ENCODE measurements at places on chromosomes 4 and X. TPM values are rescaled to one million over a fixed set of nuclear protein-coding genes. Genes with fewer than 3 reads are reported as not detected.

Gene SMR3B
- total RNA-seq: not detected

Gene MAGEA6
- total RNA-seq: not detected

Gene FAM156B
- 6.6 TPM for total RNA-seq

Gene UGDH
- total RNA-seq: 60.9 TPM

Gene TLL1
- 2.0 TPM for total RNA-seq

Gene S100P
- 0.14 TPM for total RNA-seq

Gene PAK3
- total RNA-seq: 4.5 TPM

Gene PSAPL1
- 0.07 TPM for total RNA-seq

Gene ERCC6L
- total RNA-seq: 6.6 TPM

Gene AKAP14
- not detected for total RNA-seq

Gene CSAG2
- total RNA-seq: not detected

Gene KCND1
- total RNA-seq: 0.51 TPM

Gene ENPP6
- total RNA-seq: not detected

Gene FAM9C
- total RNA-seq: not detected

Gene BEND2
- not detected for total RNA-seq

Gene SSX1
- total RNA-seq: not detected

Gene CTBP1
- total RNA-seq: 334 TPM

- no peak for DNase-seq
Observed at GRCh38 chr4:167642250-167642649, 408.0 kb upstream of the SPOCK3 start.

- no peak for DNase-seq
Observed at GRCh38 chr4:98343626-98344025, 82.4 kb downstream of the RAP1GDS1 start.

DNA sequence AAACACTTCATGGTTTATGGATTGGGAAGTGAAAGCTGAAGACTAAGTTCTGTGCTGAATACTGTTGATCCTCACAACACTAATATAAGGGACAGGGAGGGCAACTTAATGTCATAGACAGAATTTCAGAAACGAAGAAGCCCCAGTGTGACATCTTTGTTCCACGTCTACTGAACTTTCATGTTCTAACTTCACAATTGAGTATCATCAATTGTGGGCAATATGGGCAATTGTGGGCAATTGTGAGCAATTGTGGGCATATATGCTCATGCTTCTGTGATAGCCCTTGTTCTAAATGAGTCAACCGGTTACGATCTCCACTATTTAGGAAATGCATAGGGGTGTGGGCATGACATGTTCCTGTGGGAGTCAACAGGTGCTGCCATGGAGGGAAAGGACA lies 33.7 kb downstream of the CYBB start:
- DNase-seq: no peak

GRCh38 chr4:127047930-127048329 lies 584.8 kb upstream of the INTU start:
- no peak for DNase-seq

DNA sequence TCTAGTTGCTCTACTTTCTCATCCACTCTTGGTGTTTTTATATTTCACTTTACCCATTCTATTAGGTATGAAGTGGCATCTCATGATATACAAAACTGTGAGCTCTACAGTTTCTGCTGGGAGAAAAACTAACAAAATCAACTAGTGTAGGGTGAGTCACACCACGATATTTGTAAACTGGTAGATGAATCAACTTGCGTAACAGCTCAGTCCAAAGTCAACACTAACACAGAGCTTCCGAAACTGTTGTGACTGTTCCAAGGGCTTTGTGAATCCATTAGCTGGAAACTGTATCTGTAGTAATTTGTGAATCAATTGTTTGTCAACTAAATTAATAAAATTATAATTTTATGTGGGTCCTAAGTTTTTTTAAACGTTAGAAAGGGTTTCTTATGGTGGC lies 119.8 kb upstream of the TSPAN5 start:
- DNase-seq: peak; percentile 46

DNA sequence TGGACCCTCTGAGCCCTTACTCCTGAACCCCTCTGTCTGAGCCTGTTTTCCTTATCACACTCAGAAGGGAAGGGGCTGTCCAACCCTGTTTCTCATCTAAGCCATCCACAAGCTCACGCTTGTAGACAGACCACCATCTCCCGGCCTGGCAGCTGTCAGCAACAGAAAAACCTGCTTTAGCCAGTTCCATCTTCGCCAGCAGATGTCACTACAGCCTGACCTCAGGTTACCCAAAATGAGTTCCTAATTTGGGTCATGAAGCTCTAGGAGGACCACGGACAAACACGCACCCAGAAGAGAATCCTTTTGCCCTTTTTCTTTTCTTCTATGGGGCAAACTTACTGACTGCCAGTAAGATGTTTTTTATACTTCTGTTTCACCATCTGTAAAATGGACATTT lies 445.4 kb downstream of the BCOR start:
- no peak for DNase-seq

- no peak for DNase-seq
Observed at GRCh38 chrX:23621621-23622265, 45.5 kb upstream of the PRDX4 start.

- DNase-seq: no peak
Observed at GRCh38 chr4:112889619-112890527, 159.6 kb upstream of the ANK2 start.

GRCh38 chr4:139740121-139740520 lies 74.5 kb downstream of the MGST2 start:
- no peak for DNase-seq

DNA sequence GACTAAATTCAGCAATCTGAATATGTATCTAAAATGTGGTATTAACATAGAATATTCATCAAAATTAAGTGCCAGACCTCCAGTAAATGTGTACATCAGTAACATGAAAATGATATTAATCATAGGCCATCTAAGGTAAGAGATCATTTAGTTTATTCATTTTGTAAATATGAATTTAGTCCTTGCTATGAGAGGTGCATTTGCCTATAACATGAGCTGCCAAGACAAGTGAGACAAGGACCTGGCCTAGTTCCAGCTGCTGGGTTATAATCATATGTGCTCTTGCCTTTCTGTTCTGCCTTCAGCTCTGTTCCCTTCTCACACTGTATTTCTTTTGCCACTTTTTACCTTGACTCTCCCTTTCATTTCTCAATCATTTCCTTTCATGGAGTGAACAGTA lies 160.0 kb downstream of the STIM2 start:
- no peak for DNase-seq

GRCh38 chr4:76017056-76017686 lies 6.1 kb downstream of the CXCL10 start:
- DNase-seq: no peak

DNA sequence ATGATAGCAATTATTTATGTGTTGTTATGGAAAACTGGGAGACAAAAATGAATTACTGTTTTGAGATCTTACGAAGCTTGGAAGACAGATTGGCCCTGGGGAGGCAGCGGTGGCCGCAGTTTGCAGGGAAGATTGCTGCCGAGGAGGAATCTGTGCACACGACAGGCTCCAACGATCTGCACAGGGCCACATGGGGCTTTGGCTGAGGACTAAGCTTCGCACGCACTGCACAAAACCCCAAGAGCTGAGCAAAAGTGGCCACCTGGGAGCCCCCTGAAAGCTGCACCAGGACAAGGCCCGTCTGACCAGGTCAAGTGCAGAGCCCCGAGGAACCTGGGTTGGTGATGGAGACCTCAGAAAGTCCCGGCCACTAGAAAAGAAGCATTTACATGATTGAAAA lies 5.2 kb upstream of the PDE6B start:
- DNase-seq: no peak

- DNase-seq: no peak
Observed at GRCh38 chrX:84108584-84108983, 79.4 kb downstream of the RPS6KA6 start.

DNA sequence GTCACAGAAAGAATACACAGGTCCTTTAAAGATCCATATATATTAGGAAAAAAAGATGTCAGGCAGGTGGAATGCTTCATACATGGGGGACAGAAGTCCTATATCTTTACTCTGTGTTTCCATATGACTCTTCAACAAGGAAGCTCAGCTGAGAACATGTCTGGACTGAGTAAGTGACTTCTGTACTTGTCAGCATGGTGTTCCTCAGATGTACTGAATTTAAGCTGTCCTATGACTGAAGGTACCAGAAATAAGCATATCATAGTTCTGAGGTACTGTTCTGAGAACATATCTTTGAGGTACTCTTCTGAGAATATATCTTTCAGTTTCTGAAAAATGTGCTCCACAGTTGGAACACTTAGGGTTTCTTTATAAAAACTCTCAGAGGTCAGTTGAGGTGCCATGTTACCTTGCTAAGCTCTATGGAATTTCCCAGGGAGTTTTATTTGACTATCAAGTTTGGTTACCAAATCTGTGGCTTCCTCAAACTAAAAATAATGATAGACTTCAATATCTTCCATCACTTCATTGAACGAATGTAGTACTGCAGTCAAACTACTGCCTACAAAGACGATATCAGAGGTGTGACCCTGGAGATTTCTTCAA lies 597.2 kb upstream of the GNPDA2 start:
- no peak for DNase-seq

DNA sequence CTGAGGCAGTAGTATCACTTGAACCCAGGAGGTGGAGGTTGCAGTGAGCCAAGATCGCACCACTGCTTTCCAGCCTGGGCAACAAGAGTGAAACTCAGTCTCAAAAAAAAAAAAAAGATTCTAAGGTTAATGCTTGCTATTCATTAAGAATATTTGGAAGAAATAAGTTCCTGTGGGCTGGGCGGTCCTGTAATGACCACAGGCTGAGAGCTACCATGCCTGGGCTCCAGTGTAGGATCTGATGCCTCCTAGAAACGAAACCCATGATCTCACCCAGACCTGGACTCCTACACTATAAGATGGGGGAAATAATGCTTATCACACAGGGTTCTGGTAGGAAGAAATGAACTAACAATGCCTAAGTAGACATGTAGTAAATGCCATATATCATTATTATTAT lies 17.8 kb downstream of the TMEM192 start:
- no peak for DNase-seq

DNA sequence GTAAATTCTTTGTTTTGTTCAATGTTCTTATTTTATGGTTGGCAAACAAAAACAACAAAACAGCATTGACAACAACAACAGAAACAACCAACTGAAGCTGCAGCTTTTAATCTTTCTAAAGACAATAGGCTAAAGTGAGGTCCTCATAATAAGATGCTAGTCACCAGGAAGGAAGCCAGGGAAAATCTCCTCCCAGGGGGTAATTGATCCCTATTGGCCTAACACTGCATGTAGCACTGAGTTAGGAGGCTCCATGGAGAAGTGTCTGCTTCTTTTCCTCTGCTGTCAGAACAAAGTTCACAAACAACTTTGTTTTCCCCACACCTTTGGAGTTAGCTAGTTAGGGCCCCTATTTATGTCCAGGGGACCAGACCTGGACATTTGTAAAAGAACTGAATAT lies 4.7 kb upstream of the LRAT start:
- no peak for DNase-seq

DNA sequence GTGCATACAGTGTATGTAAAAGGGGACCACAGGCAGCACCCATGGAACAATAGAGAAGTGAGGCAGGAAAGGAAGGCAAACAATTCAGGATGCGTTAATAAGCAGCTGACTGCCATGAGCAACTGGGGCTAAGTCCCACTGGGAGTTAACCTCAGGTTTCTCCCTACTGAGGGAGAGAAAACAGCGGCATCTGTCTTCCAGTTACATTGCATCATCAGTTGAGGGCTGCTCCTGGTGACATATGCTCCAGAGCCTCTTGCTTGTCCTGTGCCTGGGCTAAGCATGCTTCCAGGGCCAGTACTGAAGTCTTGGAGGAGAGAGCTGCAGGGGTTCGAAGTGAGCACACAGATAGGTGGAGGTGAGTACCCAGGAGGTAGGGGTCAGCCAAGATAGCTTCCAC lies 24.3 kb downstream of the RAI2 start:
- no peak for DNase-seq

DNA sequence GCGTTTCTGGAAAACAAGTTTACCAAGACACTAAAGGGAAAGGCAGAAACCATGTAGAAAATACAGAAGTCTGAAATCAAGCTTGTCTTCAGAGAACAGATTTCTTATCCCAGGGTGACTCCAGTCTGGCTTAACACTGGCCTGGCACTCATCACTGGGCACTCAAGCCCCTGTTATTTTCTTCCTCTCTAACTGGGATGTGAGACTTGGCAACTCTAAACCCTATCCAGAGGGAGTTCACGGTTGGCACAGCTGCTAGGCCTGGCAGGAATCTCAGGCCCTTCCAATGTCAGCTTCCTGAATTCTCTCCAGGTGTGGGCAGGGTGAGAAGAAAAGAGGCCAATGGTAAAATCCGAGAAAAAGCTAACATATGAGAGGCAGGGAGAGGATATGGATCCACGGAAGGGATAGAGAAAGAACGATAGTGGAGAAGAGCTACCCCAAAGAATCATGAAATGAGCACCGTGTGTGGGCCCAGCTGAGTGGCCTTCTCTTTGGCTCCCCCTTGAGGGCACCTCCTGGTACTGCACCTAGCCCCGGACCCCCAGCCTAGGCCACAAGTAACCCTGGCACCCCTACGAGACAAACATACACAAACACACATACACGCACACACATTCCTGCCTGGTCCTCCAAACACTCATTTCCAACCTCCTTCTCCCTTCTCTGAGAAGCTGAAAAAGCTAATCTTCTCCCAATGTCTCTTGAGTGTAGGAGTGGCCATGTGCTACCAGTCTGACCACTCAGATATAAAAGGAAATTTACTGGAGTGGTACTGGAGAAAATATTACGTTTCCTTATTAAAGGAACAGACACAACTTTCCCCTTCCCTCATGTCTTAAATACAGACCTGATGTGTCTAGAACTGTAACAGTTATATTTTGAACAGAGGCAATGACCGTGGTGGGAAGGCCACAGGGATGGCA lies 16.6 kb upstream of the PTCHD1 start:
- DNase-seq: no peak

DNA sequence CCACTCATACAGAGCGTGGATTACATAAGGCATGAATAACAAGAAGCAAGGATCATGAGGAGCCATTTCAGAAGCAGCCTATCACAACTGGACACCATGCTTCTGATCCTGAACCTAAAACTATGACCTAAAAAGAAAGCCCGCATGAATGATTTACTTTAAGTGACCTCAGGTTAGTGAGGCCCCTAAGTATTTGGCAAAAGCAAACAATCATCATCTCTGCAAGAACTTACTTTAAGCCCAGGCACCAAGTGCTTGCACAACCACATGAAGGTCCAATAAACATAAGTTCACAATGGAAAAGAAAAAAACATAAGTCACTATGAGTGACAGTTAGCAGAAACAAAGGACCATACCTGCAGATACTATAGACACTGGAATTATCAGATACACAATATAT lies 7.9 kb upstream of the MBTPS2 start:
- no peak for DNase-seq

- no peak for DNase-seq
Observed at GRCh38 chrX:74351760-74352159, 47.8 kb downstream of the ZCCHC13 start.

- no peak for DNase-seq
Observed at GRCh38 chr4:84753321-84753972, 170.5 kb downstream of the CDS1 start.

Measured in epithelial cell of proximal tubule (primary cell).